SHP77 treated with DMSO at 0.1 percent for 48 hours (cell line): ENCODE measurements at places on chromosomes 5 and 9.

- DNase-seq: no peak
These were observed 245.8 kb upstream of the PCSK5 start for GRCh38 chr9:75644649-75645048.

DNA sequence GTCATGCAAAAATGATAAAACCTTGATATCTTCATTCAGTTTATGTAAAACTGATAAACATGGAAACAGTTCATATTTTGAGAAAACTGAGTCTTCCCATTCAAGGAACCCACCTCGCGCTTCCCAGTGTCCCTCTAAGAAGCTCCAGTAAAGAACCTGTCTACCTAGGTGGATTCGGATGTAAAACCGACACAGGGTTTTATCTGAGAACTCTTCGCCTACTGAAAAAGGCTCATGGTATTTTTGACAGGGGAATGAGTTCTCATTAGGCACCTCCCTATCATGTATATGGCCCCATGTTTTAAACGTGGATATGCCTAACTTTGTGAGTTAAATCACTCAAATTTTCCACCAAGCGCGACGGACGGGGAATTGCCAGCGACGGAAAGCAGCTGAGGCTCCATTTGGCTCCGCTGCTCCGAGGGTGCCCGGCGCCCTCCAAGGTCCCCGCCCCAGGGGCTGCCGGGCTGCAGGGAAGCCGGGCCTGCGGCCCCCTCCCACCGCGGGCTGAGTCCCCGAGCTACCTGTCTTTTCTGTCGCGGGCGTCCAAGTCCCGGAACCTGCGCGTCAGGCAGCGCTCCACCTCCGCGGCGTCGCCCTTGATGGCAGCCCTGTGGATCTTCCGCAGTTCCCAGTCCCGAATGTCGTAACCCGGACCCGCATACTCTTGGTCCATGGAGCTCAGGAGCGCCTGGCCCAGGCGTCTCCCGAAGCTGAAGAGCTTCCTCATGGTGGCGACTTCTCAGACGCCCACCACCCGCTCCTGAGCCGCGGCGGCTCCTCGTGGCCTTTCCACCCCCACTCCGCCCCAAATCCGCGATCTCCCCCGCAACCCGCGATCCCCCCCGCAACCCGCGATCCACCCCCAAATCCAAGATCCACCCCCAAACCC, 594 bp downstream of the ANKRD18A start:
- DNase-seq: no peak

- DNase-seq: no peak
These were observed 11.6 kb upstream of the CDC23 start for GRCh38 chr5:138224712-138225111.

DNA sequence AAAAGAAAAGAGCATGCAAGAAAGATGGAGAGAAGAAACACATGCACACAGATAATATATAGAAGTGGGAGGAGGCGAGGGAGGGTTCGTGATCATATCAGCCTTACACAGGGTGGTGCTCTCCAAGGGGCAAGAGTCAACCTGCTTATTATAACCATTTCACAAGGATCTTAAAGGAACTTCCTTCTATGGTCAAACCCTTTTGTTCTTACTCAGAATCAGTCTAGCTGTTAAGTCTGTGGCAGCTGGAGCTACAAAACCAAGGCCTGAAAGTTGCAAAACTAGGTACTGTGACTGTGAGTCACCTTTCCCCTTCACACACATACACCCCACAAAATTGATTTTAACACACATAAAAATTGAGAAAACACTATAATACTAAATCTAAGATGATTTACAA, 18.5 kb upstream of the ERMP1 start:
- no peak for DNase-seq

DNA sequence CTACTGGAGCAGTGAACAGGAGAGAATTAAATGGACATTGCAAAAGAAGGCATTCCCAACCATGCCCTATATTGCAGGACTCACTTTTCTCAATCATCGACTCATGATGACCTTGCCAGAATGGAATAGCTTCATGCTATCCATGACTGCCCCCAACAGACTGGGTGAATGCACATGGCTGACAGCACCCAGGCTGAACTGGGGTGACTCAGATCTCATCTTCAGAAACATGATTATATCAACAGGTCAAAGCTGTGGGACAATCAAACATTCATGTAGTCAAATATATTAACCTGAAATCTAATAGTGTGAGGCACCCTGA, 34.7 kb upstream of the MIER3 start:
- DNase-seq: no peak

DNA sequence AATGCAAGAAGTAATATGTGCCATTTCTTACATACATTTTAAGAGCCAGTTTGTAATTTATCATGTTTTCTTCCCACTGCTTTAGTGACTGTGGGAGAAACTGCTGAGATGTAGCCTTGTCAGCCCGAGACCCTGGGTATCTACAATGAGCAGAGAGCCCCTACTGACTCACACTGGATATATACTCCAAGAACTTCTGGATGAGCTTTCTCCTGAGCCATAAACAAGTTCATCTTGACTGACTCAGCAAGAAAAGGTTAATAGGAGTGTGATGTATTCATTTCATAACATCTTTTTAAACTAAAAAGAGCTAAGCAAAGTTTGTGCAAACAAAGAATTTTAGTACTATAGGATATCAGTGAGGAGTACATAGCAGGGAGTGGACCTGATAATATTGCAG, 182.5 kb downstream of the EDIL3 start:
- no peak for DNase-seq

- DNase-seq: no peak
These were observed 251.6 kb downstream of the ADGRV1 start for GRCh38 chr5:90810211-90810610.

DNA sequence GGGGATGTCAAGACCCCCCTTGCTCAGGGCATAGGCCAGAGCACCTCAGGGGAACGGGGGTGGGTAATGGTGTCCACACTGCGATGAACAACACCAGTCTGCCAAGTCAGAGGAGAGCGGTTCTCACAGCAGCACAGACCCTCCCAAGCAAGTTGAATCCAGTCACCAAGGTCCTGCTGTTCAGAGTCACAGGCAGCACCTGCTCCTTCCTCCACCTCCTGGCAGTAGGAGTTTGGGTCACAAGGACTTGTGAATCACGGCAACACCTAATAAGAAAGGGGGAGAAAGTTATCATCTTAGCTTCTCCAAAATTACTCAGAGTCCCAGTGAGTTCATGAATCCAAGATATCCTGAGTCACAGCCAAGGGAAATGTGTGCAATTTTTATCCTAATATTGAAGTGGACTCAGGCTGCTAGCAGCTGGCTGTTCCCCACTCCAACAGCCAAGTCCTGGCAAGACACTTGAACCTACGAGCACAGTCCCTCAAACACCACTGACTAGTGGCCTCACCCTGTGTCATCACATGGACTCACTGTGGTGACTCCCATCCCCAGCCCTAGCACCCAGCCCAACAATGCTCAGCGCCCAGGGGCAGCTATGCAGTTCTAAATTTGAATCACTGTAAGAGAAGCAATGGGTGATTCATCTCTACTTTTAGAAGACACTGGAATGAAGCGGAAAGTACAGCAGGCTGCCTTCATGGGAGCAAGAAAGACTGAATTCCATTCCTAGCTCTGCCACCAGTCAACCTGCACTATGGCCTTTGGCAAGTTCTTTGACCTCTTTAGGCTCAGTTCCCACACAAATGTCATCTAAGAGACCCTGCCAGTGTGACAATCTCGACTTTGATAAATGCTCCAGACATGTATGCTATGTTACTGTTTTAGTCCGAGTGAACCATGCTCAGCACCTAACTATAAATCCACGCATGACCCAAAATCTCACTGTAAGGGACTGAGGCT, 113.7 kb downstream of the KLHL3 start:
- no peak for DNase-seq

DNA sequence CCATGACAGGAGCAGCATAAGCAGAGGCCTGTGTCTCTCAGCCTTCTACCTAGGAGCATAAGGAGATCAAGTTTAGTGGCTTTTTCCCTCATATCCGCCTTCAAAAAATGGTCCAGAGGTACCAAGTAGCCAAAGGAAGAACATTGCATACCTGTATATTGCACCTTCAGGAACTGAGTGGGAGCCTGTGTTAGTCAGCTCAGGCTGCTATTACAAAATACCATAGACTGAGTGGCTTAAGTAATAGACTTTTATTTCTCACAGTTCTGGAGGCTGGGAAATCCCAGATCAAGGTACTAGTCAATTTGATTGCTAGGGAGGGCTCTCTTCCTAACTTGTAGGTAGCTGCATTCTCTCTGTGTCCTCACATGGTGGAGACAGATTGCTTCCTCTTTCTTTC, 597.4 kb upstream of the PTGER4 start:
- DNase-seq: no peak

DNA sequence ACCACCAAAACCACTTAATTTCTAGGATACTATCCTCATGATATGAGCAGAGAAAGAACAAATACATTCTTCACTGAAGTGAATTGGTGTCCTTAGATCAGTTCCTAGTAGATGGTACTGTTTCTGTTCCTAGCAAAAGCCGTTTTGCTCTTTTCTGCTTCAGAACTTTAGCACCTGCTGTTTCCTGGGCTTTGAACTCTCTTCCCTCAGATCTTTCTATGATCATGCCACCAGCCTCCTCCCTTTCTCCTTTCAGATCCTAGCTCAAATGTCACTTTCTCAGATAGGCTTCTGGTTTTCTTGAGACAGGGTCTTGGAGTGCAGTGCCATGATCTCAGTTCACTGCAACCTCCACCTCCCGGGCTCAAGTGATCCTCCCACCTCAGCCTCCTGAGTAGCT, 118.0 kb downstream of the EGFLAM start:
- no peak for DNase-seq
